NCI-H2081 (cell line): ENCODE measurements at places on chromosomes 1 and 21.

DNA sequence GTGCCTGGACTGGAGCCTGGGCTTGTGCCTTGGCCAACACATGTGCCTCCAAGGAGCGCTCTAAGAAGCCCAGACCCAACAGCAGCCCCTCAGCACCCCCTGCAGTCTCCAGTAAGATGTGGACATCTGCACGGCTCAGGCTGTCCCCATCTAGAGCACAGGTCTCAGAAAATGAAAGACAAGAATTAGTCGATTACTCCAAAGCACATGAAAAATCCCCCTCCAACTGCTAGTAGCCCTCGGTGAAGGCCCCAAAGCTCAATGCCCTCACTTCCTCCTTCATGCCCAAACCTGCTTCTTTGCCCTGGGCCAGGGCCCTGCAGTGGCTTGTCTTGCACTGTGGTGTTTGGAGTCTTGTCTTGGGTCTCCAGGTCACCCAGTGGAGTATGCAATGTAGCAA, 21.9 kb upstream of the ERO1B start:
- no peak for DNase-seq

- DNase-seq: no peak
These were observed 87.5 kb upstream of the PLPPR4 start for GRCh38 chr1:99176753-99177152.

DNA sequence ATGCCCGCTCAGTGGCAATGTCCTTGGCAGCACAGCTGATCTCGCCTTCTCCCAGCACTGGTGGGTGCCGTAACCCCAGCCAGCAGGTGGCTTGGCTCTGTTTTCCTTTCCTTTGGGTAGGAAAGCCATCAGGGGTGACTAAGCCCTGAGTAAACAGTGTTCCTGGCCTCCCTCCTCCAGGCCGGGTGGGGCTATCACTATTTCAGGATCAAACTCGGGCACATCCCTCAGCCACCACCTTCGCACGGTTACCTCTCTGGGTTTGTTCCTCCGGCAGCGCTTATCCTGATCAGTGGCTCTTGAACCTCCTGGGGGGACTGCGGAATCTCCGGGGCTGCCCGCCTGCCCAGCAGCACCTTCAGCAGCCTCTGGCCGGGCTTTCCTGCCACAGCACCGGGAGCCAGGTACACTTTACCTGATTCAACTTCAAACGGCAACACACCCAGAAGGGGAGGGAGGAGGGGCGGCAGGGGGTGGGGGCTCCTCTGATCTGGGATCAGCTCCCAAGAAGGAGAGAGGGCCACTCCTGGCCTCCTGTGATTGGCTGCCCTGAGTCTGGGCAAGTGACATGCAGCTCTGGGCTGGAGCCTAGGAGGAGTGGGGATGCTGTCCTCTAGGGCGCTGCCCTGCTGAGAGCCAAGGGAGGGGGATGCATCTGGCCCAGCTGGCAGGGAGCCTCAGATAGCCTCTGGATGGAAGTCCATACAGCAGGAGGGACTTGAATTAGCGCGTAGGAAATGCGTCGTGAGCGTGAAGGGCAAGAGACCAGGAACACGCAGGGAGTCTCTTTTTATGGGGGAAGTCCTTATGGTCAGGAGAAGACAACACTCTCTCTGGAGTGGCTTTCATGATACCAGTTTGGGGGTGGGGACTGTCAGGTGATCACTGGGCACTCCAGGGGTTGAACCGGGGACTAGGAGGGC, at the start of gene ASCL5:
Gene ASCL5 (minus strand): TSS at position 353 of the 923 bp plus-strand sequence. CDS start 11,812 bp downstream, outside the sequence.
- DNase-seq: no peak

GRCh38 chr1:9441451-9442133, 97.7 kb upstream of the SLC25A33 start:
- DNase-seq: no peak

DNA sequence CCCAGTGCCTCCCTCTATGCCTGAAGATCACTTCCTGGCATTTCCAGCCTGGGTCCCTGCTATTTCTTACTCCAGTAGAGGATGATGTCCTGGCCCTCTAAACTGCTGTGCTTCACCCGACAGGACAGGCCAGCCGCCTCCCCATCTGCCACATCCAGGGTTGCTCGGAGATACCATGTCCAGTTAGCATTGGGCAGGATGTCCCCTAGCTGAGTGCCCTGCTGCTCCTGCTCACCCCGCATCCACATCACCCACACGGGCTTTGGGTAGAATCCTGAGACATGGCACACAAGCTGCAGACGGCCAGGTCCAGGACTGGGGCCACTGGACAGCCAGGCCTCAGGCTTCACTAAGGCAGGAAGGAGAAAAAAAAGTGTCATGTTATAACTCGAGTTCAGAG, 2.0 kb downstream of the CD1B start:
- no peak for DNase-seq

GRCh38 chr21:35705237-35705887, 355.0 kb downstream of the SETD4 start:
- DNase-seq: no peak

- DNase-seq: no peak
These were observed 26.8 kb downstream of the TRPM2 start for GRCh38 chr21:44379991-44380865.

GRCh38 chr1:64659478-64660138, 85.3 kb upstream of the RAVER2 start:
- DNase-seq: no peak

- DNase-seq: no peak
These were observed 72.8 kb upstream of the EFHD2 start for GRCh38 chr1:15336866-15337265.

GRCh38 chr1:22776035-22776613, 65.5 kb downstream of the EPHB2 start:
- DNase-seq: no peak

GRCh38 chr1:115145226-115145625, 55.9 kb upstream of the TSPAN2 start:
- DNase-seq: no peak

DNA sequence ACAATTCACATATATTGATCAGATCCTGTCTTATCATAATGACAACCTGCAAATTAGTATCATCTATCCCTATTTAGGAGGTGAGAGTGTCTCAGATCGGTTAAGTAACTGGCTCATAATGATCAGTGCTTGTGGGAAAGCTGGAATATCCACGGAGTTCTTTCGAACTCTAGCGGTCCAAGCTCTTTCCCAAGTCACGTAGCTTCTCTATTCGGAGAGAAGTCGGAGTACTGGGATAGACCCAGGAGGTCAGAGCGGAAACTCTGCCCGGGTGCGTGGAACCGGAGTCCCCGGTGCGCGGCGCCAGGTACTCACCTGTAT, 339 bp downstream of the PTGS2 start:
- DNase-seq: no peak

GRCh38 chr1:117780687-117781475, 148.5 kb downstream of the GDAP2 start:
- no peak for DNase-seq

- no peak for DNase-seq
These were observed 38.8 kb upstream of the RGS8 start for GRCh38 chr1:182723200-182723599.

DNA sequence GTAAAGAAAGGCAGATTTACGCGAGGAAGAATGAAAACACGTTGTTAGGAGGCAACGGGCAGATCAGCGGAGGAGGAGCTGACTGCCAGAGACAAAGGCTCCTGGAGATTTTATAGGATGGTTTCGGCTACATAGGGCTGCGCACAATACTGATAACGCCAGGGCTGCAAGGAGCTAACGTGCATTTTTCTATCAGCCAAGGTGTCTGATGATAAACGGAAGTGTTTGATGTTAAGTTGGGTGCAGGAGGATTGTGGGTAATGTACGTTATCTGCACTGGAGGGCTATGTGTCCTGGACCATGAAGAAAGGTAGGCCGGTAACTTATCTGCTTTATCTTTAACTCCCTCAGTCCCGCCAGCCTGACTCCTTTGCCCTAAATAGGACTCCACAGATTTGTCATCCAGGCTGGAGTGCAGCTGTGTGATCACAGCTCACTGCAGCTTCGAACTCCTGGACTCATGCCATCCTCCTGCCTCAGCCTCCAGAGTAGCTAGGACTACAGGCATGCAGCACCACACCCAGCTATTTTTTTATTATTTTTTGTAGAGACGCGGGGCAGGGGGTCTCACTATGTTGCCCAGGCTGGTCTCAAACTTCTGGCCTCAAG, 29.6 kb downstream of the SETD4 start:
- no peak for DNase-seq

DNA sequence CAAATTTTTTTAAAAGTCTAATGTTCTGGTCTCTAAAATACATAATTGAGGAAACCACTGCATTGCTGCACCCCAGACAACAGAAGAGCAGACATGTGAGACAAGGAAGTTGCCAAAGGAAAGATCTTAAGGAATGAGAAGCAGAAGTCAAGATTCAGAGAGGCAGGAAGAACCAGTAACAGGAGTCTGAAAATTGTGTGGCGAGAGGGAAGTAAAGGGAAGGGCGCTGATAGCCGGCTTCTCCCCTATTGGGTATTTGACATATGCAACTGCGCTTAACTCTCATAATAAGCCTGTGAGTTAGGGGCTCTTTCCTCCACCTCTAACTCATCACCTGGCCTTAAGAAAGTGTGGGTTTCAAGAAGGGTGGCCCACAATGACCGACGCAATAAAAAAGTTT, 21.9 kb upstream of the KIF14 start:
- DNase-seq: no peak

DNA sequence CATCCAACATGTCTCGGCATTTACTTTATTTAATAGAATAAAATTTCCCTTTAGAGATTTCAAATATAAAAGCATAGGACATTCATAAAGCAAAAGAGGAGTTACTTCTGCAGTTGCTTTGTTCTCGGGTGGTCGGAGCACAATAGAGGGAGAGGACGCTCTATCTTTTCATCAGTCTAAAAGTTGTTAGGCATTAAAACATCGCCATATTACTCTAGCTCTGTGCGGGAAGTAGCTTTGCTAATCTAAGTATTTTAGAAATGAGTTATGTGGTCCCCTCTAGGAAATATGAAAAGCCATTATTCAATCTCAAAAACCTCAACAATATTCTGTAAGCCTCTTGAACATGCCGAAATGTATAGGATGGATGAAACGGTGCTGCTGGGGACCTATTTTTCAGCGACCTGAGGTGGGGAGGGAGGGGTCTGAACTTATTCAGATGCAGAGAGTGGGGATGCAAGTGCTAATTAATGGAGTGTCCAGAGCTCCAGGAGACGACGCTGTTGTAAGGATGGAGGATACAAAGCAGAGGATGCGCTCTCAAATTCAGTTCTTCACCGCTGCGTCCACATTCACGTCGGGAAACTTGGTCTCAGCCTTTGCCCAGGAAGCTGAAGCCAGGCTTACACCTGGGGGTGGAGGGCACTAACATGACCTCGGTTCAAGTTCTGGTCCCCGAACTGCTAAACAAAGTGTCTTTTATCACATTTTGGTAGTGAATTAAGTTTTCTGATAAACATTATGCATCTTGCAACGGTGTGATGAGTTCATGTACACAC, 6.3 kb downstream of the CDKN2C start:
- peak; percentile 80 for DNase-seq

DNA sequence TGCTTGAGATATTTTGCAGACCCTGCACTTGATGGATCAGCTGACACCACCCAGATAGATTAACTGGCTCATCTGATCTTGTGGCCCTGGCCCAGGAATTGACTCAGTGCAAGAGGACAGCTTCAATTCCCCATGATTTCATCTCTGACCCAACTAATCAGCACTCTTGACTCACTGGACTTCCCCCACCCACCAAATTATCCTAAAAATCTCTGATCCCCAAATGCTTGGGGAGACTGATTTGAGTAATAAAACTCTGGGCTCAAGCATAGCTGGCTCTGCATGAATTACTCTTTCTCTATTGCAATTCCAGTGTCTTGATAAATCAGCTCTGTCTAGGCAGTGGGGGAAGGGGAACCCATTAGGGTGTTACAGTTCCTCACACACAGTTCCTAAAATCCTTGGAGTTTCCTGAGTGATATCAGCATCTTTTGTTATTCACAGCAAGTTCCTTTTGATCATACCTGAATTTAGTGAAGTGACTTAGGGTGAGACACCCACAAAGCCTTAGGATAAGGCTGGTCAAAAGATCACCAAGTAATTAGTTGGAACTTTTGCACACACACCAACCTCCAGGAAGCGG, 104.2 kb downstream of the COP1 start:
- DNase-seq: no peak

- no peak for DNase-seq
These were observed 42.4 kb downstream of the URB1 start for GRCh38 chr21:32350211-32350980.

GRCh38 chr1:111758373-111758772, 2.7 kb downstream of the DDX20 start:
- DNase-seq: no peak

- no peak for DNase-seq
These were observed 66.5 kb downstream of the UBE2T start for GRCh38 chr1:202275061-202275770.

DNA sequence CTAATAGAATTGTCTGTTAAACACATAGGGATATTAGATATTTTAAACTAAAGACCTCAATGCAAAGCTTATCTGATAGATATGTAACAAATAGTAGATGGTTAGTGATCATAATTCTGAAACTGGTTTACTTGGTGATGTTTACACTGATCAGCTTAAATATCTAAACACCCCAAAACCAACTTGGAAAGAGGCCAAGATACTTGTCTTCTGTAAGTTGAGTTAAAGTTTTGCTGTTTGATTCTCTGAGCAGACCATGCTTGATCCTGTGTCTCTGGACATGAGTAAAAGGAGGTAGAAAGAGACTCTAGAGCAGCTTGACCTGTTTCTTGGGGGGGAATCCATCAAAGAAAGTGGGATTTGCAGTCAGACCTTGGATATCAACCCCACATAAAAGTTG, 107.5 kb downstream of the NEK7 start:
- DNase-seq: no peak

- DNase-seq: no peak
These were observed 4.3 kb downstream of the TSPAN2 start for GRCh38 chr1:115084902-115085511.

DNA sequence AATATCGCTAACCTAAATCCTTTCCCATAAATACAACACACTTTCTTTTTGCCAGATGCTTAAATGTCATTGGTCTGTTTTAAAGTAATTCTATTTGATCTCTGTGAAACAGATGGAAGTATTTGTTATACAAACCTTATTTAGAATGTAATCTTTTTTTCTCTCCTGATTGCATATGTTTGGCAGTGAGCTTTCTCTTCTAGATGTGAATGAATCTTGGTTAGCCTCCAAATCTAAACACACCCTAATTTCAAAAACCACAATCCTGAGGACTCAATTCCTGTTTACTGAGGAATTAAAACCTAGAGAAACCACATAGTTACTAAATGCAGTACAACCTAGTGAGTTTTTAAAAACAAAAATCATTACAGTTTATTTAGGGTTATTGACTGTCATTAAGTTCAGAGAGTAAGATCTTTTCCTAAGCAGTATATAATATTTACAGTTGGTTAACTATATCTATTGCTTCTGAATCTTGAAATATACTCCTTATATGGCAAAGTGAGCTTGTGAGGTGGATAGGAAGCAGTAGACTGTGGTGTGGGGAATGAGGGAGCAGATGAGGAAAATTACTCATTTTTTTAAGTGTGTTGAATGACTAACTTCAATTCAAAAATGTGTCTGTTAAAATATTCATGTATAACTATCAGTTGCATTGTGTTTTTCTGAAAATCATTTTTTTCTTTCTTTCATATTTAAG, 218.7 kb downstream of the FMN2 start:
- DNase-seq: no peak

GRCh38 chr1:209805875-209806760, at the start of gene IRF6:
Gene IRF6, minus strand, starts transcription at chr1:209806142. Its CDS starts 4,729 bp downstream, at chr1:209801413.
- peak; percentile 96 for DNase-seq
